ENCODE measurements at places on chromosomes 3 and 15. TPM values are rescaled to one million over a fixed set of nuclear protein-coding genes. Genes with fewer than 3 reads are reported as not detected.

TNK2 gene
- 1.3 TPM for polyA plus RNA-seq

RASGRP1 gene
- 52.3 TPM for polyA plus RNA-seq

GRCh38 chr15:47397655-47398054 lies 319.6 kb upstream of the SEMA6D start:
- no peak for DNase-seq

DNA sequence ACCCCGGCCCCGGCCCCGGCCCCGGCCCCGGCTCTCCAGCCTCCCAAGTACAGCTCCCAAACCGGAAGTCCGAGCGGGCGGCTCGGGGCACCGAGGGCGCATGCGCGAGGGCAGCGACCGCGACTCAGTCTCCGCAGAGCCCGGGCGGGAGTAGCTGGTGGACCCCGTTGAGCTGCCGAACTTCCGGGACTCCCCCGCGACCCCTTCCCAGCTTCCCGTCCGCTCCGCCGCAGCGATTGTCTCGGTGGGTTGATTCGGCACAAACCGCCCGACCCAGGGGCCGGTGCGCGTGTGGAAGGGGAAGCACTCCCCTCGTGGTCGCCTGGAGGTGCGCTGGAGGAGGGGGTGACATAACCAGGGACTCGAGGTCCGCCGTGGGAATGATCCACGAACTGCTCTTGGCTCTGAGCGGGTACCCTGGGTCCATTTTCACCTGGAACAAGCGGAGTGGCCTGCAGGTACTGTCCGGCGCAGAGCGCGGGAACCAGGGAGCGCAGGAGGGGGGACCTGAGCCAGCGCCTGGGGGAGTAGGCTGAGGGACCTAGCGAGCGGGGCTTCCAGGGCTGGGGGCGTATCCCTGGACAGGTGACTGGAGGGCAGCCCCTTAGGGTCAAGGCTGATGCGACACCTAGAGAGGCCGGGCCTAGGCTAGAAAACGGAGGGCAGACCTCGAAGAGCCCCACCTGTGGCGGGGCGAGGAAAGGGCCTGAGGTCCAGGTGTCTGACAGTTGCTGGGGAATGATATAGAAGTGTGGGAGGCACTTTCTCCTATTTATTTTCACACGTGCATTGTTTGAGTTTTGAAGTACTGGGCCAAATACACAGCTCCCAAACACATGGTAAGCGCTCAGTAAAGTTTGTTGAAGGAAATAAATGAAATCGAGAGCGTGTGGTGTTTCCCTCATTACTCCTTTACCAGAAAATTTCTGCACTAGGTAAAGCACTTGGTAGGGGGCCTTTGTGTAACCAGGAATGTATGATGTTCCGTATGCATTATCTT lies at the start of the genes TUBGCP4 and ZSCAN29:
TUBGCP4 (plus strand) TSS at position 127 of the 1,000 bp plus-strand sequence; CDS start at position 381, 254 bp downstream.
ZSCAN29 (minus strand) TSS at position 69 of the 1,000 bp plus-strand sequence. CDS start 1,130 bp downstream, outside the sequence.
- peak; percentile 61 for DNase-seq

SLC28A1 gene
- not detected for polyA plus RNA-seq

LPP gene
- 12.5 TPM for polyA plus RNA-seq

TIMP4 gene
- polyA plus RNA-seq, result not detected

CLDN1 gene
- not detected for polyA plus RNA-seq

- DNase-seq, result no peak
These were observed 43.2 kb downstream of the DUT start for GRCh38 chr15:48374472-48374871.

DNA sequence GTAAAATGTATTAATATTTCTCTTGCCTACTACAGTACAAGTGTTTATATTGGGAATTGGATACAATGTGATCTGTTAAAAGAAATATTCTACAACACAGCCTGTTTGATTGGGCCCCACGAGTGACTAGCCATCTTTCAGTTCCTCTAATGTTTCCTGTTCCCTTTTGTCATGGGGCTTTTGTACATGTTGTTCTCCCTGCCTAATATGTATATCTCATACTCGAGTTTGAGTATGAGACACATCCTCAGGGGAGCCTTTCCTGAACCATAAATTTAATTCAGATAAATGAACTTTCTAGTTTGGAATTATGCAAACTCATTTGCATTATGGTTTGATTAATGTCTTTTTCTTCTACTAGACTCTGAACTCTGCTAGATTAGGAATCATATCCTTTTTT lies 65.5 kb downstream of the MEF2A start:
- no peak for DNase-seq

SCAMP2 gene
- 119 TPM for polyA plus RNA-seq

GOLGA8T gene
- polyA plus RNA-seq, result not detected

DNA sequence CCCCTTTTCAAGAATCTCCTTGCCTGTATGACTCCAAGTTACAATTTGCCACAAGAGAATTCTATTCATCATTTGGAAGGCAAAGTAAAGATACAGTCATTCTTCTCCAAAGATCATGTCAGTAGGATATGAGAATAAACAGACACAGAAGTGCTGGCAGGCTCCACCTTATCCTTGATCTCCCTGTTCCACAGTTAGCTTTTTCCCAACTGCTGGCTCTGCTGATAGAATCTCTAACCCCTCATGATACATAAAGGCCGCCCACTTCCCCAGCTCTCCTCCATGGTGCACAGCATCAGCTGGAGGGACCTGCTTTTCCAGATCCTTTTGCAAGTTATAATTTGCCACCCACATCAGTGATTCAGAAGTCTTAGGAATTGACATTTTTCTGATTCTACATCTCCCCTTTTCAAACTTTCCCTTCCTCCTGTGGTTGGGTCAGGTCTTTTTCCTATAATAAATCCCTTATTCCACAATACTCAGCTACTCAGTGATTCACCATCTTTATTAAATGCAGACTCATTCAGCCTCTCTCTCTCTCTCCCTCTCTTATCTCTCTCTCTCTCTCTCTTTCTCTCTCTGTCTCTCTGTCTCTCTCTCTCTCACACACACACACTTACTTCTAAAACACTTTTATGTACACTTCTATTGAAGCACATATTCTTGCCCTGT lies 465.4 kb downstream of the GBE1 start:
- DNase-seq, result no peak

DZIP1L gene
- polyA plus RNA-seq, result not detected

AP3S2 gene
- 40.7 TPM for polyA plus RNA-seq

DNA sequence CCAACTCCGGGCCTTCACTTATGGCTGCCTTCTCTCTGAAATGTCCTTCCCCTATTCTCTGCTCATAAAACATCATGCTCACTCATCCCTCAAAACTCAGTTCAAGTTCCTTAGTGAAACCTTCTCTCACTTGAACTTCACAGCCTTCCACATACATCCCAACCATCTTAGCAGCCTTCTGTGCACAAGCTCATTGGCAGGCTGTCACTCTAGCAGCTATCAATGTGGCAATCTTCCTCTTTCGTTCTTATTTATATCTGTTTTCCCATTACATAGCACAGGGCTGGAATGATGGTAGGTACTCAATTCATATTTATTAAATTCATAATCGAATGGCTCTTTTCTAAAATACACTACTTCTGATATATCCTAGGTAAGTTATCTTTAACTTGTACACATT lies 66.4 kb upstream of the MCTP2 start:
- no peak for DNase-seq

- DNase-seq, result no peak
These were observed 27.5 kb downstream of the NXPE3 start for GRCh38 chr3:101806491-101806890.

PFKFB4 gene
- 1.1 TPM for polyA plus RNA-seq

GRCh38 chr3:71657831-71658530 lies 67.2 kb downstream of the EIF4E3 start:
- no peak for DNase-seq

- no peak for DNase-seq
These were observed 65.4 kb downstream of the KCNH8 start for GRCh38 chr3:19213603-19214220.

- no peak for DNase-seq
These were observed 9.2 kb upstream of the MUC4 start for GRCh38 chr3:195820901-195821300.

DNA sequence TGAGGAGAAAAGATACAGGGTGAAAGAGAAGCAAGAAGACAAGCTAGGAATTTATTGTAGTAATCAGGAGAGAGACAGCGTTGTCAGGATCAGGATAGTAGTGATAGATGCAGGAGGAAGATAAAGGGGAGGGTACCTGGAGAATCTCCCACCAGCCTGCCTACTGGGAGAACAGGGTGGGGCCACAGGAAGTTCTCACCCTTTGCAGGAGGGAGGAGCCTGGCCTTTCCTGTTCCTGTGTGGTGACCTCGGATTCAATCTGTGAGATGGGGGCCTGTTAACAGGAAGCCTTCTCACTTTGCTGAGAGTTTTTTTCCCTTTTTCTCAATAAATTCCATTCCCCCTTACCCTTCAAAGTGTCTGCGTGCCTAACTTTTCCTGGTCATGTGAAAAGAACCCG lies 37.6 kb downstream of the GMPS start:
- no peak for DNase-seq

DNA sequence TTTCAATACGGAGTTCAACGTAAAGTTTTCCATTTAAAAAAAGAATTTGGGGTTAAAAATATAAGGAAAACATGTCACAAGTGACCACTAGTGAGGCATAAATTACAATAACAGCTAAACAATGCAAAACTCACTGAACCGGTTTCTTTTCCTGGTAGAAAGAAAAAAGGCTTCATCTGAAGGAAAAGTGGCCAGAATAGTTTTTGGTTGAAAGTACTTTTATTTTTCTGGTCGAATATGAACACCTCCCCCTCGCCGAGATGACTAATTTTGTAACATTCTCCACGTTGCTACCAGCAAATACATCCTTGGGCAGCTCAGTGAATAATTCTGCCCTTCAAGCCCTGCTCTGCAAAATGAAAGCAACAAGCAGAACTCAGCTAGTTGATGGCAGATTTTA lies 3.9 kb upstream of the SRGAP3 start:
- no peak for DNase-seq

SEMA3B gene
- not detected for polyA plus RNA-seq

FBXO40 gene
- polyA plus RNA-seq, result 0.05 TPM

LMAN1L gene
- polyA plus RNA-seq, result not detected

GPR27 gene
- 0.87 TPM for polyA plus RNA-seq

GRCh38 chr3:160163229-160163878 lies 61.9 kb upstream of the C3orf80 start:
- no peak for DNase-seq

DOCK3 gene
- 0.63 TPM for polyA plus RNA-seq

MANF gene
- polyA plus RNA-seq, result 41.6 TPM

DNA sequence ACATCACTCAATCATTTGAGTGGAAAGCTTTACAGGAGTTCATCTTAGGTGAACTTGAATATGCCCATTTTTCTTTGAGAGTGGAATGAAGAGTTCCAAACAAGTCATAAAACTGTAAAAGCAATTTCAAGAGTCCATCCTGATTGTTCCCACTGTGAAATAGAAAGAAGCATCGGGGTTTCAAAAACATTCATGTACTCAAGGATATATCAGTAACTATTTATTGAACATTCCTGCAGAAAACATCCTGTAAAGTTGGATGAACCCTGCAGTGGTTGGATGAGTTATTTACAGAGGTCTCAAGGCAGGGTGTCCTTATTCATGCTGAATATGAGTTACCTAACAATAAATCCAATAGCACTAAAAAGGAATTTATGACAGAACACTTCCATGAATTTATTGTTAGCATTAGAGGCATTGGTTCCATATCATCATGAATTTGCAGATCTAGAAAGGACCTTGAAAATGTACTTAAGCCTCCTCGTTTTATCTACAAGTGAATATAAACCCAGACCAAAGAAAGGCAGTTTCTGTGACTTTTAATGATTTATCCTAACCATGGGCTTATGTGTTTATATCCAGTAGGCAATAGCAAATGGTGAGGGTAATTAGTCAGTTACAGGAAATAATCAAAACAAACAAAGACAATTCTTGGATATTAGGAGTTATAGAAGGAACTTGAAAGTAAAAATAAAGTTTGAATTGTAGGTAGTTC lies 361.9 kb upstream of the KCNMB2 start:
- no peak for DNase-seq

DNA sequence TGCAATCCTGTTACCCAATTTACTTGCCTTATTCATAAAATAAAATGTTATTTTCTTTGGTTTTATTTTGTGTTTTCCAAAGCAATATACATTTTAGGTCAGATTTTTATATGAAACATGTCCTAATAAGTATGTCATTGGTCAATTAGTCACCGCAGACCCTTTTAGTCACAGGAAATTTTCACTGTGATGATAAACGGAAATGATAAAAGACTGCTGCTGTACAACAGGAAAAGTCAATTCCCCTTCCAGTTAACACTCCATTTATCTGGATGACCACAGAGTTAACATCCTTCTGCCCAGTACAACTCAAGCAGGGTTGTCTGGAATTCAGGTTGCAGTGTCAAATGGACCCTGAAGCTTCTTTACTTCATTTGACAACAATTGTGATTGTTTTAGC lies 175.2 kb downstream of the LSAMP start:
- no peak for DNase-seq

CD96 gene
- 291 TPM for polyA plus RNA-seq

GRCh38 chr15:92001307-92001706 lies 147.8 kb downstream of the SLCO3A1 start:
- no peak for DNase-seq

DNA sequence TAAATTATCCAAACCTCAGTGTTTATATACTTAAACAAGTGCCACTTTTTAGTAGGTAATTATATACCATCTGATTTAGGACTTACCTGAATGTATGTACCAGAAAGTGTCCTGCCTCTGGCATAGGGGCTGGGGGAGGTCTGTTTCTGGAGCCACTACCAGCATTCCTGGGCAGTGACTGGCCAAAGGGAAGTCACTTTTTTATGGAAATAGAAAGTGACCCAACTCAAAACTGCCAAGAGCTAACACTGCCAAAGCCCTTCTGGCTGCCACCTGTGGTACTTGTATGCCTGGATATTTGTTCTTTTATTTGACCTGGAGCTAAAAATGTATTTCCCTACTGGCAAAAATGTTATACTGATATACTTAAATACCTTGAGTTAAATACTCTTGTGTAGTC lies 42.7 kb downstream of the ESYT3 start:
- no peak for DNase-seq

- no peak for DNase-seq
These were observed 55.5 kb downstream of the FNDC3B start for GRCh38 chr3:172094621-172095557.

DNA sequence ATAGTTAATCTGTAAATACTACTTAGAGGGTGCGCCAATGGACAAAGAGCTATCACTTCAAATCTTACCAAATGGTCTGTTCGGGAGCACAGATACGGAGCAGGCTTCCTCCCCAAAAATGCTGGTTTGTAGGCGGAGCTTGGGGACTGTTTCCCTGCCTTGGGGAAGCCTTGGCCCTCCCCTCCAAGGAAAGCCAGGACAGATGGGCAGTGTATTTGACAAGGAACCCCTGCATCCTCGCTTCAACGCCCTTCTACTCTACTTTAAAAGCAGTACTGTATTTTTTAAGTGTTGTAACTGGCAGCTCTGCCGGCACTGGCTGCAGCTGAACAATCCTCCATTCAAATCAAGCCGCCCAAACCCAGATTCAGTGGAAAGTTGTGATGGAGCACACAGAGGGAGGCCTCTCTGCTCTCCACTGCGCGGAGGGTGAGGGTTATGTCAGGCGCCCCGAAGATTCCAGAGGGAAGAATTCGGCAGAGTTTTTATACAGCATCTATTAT lies 83.1 kb upstream of the FNDC3B start:
- no peak for DNase-seq

- no peak for DNase-seq
These were observed 74.9 kb downstream of the OCA2 start for GRCh38 chr15:28023933-28024888.

ATR gene
- 11.5 TPM for polyA plus RNA-seq

GRCh38 chr3:107621465-107621864 lies 98.7 kb downstream of the BBX start:
- DNase-seq, result no peak

GRCh38 chr3:127450331-127450730 lies 140.2 kb downstream of the TPRA1 start:
- no peak for DNase-seq

PAK6 gene
- not detected for polyA plus RNA-seq

PLXND1 gene
- polyA plus RNA-seq, result 0.25 TPM

GRCh38 chr3:52800079-52800478 lies 5.5 kb downstream of the ITIH3 start:
- DNase-seq, result no peak
